ENCODE measurements at places on chromosomes 16 and 17. TPM values are rescaled to one million over a fixed set of nuclear protein-coding genes. Genes with fewer than 3 reads are reported as not detected.
A peak's percentile ranks its signal among the peaks of the same experiment; 100 is the strongest.

GRCh38 chr17:42642336-42642735, 16.7 kb upstream of the TUBG2 start:
- no peak for DNase-seq

KRTAP1-1 gene
- total RNA-seq = not detected

PIMREG gene
- 4.1 TPM for total RNA-seq

LGALS9C gene
- not detected for total RNA-seq

DNA sequence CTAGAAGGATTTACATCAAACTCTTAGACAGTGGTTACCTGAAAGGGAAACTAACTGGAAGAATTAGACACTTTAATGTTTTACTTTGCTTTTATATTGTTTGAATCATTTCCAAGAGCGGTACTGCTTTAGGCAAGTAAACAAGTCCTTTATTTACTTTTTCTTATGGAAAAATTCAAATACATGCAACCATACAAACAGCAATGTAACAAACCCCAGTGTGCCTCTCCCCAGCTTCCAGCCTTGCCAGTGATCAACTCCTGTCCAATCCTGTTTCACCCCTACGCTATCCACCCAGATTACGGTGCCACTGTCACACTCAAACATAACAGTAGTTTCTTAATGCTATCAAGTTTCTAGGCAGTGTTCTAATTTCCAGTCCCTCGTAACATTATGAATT, 85.9 kb downstream of the C16orf95 start:
- no peak for DNase-seq

DNA sequence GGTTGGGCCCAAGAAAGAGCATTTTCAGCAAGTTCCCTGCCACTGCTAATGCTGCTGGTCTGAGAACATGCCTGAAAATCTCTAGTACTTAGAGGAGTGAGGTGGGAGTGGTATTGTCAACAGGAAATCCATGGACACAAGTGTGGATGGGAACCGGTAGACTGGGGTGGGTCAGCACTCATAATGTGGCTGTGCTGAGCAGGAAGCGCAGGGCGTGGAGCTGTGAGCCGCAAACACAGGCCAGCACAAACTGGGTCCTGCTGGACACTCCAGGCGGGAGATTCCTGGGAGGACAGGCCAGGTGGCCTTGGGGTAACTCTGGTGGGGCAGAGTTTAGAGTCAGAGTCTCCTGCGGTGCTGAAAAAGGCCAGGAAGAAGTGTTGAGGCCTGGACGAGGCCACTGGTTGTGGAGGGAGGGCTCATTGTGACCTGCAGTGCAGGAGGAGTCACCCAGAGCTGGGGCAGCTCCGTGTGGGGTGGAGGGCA, 62.6 kb downstream of the BANP start:
- no peak for DNase-seq

- DNase-seq = no peak
Observed at GRCh38 chr16:80300876-80301275, 239.9 kb upstream of the DYNLRB2 start.

GRCh38 chr16:54817432-54817831, 113.2 kb upstream of the IRX5 start:
- DNase-seq = no peak

DNA sequence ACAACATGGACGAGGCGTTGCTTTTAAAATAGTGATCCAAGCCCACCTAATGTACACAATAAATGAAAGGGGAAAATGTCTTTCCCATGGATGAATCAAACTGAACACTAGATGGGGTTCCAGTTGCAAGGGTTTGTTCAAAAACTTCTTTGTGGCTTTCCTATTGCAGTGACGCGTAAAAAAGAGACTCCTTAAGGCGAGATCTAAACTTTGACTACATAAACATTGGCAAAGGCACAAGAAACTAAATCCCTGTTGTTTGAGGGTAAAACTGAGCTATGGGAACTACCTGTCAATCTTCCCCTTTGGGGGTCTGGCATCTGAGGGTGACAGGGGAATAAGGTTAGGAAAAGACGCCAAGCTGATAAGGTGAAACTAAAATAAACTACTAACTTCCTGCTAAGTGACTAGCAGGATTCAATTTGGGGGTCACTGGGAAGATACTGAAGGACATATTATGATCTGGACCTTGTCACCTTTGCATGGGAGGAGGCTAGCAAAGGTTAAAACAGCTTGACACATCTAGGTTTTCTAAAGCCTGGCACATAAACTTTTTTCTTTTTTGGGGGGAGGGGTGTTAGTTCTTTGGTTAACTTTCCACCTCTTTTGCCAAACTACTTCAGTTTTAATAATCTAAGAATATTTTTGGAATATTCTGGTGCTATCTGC, 4.7 kb downstream of the SALL1 start:
- DNase-seq = no peak

DNA sequence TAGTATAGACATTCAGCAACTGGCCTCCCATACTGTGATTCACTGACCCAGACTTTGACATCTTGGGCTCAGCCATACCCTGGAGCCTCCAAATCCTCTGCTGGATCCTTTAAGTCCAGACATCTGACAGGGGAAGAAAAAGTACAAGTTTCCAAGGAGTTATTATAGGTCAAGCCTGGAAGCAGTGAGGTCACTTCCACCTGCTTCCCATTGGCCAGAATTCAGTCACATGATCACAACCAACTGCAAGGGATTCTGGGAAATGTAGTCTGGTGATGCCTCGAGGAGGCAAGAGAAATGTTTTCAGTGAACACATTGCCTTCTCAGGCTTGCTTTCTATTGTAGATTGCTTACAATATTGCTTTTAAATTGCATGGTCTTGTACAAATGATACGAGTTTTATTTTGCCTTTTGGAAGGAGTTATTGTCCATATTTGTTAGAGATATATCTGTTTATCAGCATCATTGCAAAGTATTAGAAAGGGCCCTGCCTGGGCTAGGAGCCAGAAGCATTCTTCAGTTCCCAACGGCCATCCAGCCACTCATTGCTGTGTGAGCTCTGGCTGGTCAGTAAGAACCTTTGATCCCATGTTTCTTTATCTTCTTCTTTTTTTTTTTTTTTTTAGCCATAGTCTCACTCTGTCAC, 696.9 kb downstream of the WWOX start:
- DNase-seq = peak; percentile 30

DNA sequence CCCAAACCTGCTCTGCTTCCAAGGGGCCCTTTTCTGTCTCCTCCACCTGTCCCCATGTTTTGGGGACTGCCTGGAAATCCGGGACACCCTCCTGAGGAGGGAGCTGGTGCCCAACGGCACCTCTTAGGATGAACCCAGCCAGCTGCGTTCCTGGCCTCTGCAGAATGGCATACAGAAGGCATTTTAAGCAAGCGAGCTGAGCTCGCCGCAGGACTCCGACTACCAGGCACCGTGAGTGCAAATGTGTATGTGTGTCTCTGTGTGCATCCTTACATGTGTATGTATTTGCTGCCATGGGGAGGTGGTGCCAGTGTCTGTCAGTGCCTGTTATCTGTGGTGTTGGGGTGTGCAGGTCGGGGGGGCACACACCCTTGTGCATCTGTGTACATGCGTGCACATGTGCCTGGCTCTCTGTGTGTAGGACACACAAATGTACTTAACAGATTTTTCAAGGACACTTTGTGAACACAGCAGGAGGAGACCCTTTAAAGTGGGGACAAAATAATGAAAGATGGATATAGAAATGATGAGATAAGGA, 39.3 kb downstream of the ABAT start:
- DNase-seq = no peak

DNA sequence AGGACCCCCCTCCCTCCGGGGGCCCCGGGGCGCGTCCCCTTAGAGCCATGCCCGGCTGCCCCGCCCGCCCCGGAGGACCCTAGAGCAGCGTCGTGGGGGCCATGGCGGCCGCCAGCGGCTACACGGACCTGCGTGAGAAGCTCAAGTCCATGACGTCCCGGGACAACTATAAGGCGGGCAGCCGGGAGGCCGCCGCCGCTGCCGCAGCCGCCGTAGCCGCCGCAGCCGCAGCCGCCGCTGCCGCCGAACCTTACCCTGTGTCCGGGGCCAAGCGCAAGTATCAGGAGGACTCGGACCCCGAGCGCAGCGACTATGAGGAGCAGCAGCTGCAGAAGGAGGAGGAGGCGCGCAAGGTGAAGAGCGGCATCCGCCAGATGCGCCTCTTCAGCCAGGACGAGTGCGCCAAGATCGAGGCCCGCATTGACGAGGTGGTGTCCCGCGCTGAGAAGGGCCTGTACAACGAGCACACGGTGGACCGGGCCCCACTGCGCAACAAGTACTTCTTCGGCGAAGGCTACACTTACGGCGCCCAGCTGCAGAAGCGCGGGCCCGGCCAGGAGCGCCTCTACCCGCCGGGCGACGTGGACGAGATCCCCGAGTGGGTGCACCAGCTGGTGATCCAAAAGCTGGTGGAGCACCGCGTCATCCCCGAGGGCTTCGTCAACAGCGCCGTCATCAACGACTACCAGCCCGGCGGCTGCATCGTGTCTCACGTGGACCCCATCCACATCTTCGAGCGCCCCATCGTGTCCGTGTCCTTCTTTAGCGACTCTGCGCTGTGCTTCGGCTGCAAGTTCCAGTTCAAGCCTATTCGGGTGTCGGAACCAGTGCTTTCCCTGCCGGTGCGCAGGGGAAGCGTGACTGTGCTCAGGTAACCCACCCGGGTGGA, 759 bp downstream of the ALKBH5 start:
- peak; percentile 55 for DNase-seq

GRCh38 chr16:1520461-1520860, 13.0 kb upstream of the TMEM204 start:
- no peak for DNase-seq

- no peak for DNase-seq
Observed at GRCh38 chr16:62732092-62732491, 695.9 kb upstream of the CDH8 start.

CPNE7 gene
- 15.1 TPM for total RNA-seq

- no peak for DNase-seq
Observed at GRCh38 chr17:38942696-38943334, 17.4 kb downstream of the LASP1NB start.

GRCh38 chr16:85970738-85971137, 71.8 kb downstream of the IRF8 start:
- DNase-seq = no peak

DNA sequence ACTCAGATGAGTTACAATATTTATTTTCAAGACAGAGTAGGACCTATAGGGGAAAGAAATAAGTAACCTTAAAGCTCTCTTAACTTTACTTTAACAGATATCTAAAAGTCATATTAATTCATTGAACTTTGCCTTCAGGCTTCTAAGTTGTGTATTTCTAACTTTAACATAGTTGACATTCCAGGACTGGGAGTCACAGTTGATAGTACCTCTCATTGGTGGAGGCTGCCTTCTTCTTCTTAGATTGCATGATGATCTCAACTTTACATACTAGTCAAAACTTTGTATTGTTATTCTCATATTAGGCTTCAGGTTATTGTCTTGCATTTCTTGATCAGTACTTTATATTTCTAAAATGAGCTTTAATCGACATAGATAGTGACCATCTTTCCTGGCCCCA, 350.1 kb upstream of the KIF2B start:
- no peak for DNase-seq

RASD1 gene
- total RNA-seq = 11.0 TPM

GRCh38 chr17:77883213-77883650, 75.3 kb upstream of the TNRC6C start:
- no peak for DNase-seq

TEDC2 gene
- total RNA-seq = 7.7 TPM

DNA sequence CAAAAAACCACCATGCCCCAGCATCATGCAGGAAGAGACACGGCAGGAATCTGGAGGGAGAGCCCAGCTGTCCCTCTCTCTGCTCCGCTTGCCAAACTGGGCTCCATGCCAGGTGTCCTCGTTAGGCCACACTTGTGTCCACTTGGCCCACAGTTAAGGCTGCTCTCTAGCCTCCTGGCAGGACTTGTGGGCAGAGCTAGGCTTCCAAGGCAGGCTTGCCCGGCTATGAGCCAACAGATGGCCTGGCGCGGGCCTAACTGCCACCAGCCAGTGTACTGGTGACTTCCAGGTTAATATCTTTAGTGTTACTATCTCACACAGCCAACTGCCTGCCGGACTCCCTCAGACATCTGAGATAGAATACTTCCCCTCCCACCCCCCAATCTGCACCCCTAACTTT, 10.6 kb downstream of the ATP6V0D1 start:
- peak; percentile 52 for DNase-seq

DNA sequence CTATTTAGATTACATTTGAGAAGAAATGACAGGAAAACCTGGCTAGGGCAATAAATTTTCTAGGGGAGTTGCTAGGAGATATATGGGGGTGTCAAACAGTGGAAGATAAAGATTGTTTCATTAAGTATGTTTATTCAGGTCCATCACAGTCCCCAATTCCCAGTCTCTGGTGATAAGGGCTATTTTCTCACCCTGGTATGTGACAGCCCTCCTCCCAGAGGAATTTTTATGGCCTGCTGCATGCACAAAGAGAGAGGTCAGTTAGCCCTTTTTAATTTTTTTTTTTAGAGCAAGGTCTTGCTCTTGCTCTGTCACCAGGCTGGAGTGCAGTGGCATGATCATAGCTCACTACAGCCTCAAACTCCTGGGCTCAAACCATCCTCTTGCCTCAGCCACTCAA, 53.6 kb upstream of the ATF7IP2 start:
- DNase-seq = no peak

DNA sequence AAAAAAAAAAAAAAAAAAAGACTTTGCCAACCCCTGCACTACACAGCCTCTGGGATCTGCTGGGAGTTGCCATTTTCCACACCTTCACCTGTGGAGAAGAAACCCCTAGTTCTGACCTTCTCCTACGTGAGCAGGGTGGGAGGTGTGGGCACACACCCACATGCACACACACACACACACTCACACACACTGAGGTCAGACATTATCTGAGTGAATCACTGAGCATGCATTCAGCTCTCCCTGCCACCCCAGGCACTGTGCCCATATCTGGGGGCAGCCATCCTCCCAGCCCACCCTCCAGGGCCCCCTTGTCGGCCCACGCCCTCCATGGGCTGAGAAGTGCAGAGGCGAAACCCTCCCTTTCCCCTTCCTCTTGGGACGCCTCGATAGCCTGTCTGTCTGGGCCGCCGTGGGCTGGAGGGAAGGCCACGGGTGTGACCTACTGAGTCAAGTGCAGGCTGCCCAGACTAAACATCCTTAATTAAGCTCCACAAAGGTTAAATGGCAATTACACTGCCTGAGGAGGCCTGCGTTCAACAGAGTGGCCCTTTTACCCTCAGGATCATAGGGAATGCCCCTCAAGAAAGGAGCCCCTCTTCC, 143.8 kb downstream of the C16orf95 start:
- no peak for DNase-seq

RNF213 gene
- 12.2 TPM for total RNA-seq

- no peak for DNase-seq
Observed at GRCh38 chr17:76050538-76051467, 21.5 kb downstream of the SRP68 start.

GNG13 gene
- not detected for total RNA-seq

DNA sequence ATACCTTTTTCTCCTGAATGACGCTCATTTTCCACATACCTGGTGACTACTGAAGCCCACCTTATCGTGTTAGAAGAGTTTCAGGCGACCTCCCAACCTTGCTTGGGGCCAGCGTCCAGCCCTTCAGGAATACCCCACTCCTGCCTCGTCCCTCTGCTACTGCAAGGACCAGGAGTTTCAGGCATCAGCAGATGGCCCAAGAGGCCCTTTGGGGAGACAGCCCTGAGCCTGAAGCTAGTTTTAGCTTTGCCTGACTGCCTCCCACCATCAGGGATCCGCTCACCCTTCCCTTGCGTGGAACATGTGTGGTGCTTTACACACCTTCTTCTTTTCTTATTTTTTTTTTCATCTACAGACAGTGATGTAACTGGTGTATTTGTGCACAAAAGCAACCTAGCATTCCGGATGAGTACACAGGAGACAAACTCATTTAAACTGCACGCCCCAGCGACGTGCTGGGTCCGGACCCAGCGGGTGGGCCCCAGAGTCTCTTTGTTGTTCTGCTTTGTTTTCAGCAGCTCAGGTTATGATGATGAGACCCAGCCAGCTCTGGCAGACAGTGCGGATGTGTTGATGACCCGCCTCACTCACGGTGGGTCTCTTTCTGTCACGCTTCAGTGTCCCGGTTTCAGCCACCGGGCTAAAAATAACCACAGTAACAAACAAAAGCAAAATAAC, 242.4 kb downstream of the C16orf95 start:
- no peak for DNase-seq

Measured in frontal cortex (tissue), 4 donors.